Breast epithelium (tissue), 4 donors: ENCODE measurements at places on chromosomes 7 and 10. TPM values are rescaled to one million over a fixed set of nuclear protein-coding genes. Genes with fewer than 3 reads are reported as not detected.

Gene ST8SIA6
- 1.3 TPM for total RNA-seq

DNA sequence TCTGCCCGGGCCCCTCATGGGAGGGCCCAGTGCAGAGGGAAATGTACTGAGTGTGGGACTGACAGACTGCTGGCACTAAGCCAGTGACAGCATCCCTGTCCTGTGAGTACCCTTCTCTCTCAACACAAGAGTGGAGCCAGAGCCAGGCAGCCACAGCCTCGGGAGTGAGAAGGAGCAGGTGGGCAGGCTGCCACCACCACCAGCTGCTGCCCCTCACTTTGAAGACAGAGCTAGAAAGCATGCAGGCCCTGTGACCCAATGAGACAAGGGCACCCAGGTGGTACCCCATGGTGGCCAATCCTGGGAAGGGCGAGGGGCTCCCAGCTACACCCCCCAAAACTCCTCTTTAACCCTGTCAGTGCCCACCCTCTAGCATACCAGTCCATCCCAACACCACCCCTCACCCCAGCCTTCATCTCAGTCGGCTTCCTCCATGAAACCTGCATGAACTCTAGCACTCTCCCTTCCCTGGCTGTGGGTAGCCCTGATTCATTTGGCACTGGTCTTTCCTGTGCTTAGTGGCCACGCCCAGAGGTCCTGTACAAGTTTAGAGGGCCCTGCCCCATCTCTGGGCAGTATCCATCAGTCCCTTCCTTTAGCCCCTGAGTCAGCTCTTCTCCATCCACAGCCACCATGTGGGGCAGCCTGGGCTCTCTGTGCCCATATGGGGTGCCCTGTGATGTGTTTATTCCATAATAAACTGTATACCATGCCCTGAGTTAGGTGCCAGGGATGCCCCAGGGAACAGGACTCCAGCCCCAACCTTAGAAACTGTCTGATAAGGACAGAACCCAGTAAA, 207.0 kb upstream of the ZMIZ1 start:
- no peak for DNase-seq

- DNase-seq, result no peak
Observed at GRCh38 chr10:21021843-21022594, 124.9 kb upstream of the NEBL start.

Gene CPXM2
- 7.2 TPM for total RNA-seq

DNA sequence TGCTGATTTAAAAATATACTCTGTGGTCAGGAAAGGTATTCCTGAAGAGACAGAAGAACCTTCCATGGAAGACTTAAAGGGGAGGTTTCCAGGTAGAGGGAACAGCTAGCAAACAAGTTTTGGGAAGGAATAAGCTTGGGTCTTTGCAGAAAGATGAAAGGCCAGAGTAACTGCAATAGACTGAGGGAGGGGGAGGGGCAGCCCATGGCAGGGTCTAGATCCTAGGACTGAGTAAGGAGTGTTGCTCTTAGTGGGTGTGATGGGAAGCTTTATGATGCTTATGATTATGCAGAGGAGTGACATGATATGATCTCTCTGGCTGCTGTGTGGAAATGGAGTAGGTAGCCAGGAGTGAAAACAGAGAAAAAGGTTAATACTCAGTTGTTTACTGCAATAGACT, 90.0 kb upstream of the FEZF1 start:
- DNase-seq, result no peak

- no peak for DNase-seq
Observed at GRCh38 chr7:86411814-86412213, 231.9 kb upstream of the GRM3 start.

DNA sequence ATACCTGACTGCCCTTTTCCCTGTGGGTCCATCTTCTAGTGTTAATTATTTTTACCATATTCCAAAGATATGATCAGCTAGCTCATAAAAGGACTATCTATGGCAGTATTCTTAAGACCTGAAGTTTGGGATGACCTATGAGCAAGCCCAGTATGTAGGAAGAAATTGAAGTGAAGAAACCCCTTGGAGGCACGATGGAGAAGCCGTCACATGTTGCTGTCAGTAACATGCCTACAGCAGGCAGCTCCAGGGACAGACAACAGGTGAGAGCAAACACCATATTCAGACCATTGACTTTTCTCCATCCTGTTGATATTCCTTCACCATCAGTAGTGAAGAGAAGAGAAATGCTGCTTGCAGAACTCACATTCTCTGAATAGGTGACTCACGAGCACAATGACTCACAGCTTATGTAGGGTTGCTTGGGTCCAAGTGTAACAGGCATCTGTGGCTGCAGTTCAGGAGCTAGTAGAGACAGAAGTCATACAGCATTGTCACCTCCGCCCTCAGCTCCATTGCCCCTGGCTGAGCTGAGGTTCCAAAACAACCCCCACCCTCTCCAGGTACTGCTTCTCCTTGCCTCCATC, 8.4 kb upstream of the LYZL2 start:
- DNase-seq, result no peak

Gene EVX1
- not detected for total RNA-seq

Gene AGR2
- total RNA-seq, result 156 TPM

Gene DGKI
- total RNA-seq, result 2.9 TPM

- no peak for DNase-seq
Observed at GRCh38 chr10:105023211-105024111, 382.4 kb downstream of the SORCS3 start.

DNA sequence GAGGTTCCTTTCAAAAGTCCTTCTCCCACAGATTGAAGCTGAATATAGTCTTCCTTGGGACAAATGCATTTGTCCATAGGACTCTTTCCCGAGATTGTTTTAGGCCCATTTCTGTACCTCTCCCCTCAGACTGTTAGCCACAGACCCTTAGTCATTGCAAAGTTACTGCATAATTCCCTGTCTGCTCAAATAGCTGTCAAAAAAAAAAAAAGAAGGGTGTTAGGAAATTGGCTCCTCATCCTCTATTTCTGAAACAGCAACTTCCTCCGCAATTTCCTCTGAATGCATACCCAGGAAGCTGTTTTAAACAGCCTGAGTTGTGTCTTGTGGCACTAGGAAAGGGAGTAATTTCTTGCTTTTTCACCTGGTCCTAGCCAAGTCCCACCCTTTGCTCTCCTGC, 5.4 kb downstream of the LRRC4 start:
- no peak for DNase-seq

GRCh38 chr10:14660831-14661230, 113.9 kb downstream of the FAM107B start:
- no peak for DNase-seq

DNA sequence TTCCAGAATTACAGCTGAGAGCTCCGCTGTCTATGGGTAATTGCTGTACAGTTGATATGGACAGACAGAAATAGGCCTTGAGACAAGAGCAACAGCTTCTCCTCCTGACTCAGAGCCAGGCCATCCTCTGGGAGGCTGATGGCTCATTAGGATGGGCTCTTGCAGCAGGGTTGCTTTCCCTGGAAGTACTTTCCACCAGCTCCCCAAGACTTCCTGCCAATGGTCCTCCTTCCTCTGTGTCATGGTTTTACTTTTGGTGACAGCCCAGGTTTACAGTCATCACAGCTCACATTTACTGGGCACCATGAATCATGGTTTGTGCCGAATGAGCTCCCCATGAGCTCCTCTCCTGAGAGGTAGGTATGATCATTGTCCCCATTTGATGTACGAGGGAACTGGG, 131.8 kb downstream of the HECW1 start:
- DNase-seq, result no peak

DNA sequence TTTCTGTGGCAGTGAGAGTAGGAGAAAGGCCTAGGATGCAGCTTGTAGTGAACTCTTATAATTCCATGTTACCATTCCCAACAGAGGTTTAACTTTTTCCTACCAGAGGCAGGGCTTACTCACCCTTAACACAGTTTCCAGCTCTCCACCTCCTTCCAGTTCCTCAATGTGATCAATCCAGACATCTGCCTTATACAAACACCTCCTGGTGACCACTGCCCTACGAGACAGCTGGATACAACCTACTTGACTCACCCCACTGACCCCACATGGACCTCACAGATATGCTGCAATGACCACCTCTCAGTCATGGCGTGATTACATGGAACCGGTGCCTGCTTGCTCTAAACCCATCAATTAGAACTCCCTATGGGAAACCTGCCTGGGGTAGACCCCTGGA, 326.5 kb downstream of the TNS3 start:
- DNase-seq, result no peak

Gene FRMD4A
- 27.5 TPM for total RNA-seq

Gene PLXDC2
- 125 TPM for total RNA-seq

GRCh38 chr7:50315739-50316671, 11.5 kb downstream of the IKZF1 start:
- DNase-seq, result no peak

DNA sequence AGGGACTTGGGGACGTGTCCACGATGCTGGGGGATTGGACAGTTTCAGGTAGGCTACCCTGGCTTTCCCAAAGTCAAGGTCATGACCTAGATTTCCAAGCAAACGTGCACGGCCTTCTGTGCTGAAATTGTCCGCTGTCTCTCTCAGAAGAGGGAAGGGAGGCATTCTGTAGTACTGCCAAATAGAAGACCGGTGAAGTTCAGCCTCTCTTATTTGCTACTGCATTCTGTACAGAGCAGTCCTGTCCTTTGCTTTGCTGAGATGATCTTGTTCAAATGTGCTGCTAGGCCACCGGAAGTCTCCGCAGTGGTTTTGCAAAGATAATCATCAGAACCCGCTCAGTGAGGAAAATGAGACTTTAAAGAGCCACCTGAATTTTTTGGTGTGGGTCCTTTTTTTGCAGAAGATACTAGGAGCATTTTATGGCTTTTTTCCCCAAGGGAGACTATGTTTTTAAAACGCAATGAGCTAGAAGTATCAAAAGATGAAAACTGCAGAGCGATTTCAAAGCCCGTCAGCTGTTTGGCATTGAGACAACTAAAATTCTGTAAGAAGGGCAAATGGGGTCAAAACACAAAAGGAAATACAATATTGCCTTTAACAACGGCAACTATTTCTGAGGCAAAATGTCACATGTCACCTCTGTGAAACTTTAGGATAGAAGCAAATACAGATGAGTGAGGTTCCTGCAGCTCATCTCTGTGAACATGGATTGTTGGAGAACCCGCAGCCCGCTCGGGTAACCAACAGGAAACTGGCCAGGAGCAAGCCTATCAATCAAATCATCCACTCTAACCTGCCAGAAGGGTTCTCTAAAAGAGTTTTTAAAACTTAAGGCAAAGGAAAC, 1.3 kb upstream of the NMT2 start:
- no peak for DNase-seq

Gene HOXA6
- total RNA-seq, result 7.9 TPM

DNA sequence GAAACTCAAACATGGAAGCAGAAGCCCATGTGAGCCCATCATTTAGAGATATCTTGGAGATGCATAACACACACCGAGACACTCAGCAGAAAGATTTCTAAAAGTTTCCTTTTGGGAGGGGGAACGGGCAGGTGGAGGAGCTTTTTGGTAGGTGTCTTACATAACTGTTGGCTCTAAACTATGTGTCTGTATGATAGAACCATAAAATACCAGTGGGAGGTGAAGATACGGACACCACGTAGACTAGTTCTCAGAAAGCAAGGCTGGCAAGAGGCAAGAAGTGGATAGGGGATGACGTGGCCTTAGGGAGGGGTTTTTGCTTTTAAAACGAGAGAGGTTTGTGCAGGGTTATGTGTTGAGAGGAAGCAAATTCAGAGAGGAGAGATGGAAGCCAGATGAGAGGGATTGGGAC, 36.5 kb downstream of the IL15RA start:
- DNase-seq, result no peak

DNA sequence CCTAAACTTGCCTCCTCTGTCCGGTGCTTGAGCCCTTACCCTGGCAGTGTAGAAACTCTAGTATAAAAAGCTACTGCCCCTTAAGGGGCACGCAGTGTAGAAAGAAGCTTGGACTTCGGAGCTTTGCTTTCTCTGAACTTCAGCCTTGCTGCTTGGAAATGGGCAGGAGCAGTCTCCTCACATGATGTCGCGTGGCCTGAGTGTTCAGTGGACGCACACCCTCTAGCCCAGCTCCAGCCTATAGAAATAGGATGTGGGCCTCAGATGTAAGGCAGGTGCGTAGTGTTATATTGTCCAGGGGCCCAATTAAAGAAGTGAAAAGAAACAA, 98.2 kb upstream of the PCBD1 start:
- no peak for DNase-seq

- DNase-seq, result no peak
Observed at GRCh38 chr7:77797734-77798393, 370 bp downstream of the TMEM60 start.

Gene TUBB8
- total RNA-seq, result 0.59 TPM

- DNase-seq, result no peak
Observed at GRCh38 chr7:64890761-64891362, 12.2 kb upstream of the ZNF273 start.

DNA sequence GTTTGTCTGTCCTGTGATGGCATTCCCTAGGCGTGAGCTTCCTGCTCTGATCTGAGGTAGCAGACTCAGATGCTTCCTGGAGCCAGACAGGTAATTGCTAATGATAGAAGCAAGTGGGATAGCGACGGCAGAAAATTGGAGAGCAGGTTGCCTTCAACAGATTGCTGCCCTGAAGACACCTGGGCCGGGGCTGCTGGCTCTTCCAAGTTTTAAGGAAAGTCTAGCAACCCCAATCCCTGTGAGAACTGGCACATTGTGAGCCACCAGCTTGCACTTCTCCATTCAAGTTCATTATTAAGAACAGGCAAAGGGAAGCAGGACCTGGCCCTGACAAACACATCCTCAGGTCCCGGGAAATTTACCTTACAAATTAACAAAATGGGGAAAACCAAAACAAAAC, 50.8 kb downstream of the ITPRID1 start:
- DNase-seq, result no peak

Gene ADIRF
- 1,074 TPM for total RNA-seq

GRCh38 chr7:3710122-3710521, 409.1 kb downstream of the SDK1 start:
- no peak for DNase-seq

DNA sequence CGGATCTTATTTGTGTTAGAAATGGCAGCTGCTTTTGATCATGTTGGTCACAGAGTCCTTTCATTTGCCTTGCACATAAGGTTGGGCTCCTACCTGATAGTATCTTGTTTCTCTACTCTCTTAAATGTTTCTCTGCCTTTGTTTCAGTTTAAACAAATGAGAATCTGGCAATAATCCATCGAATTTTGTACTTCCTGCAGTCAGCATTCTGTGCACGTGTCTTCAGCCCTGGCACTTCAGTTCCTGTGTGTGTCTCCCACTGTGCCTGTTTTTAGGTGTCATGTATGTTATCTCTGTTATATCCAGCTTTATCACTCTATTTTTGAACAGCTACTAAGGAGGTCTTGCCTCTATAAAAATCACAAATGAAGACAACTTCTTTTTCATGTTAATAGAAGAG, 28.4 kb upstream of the PTER start:
- no peak for DNase-seq

Gene AS3MT
- total RNA-seq, result 3.7 TPM

DNA sequence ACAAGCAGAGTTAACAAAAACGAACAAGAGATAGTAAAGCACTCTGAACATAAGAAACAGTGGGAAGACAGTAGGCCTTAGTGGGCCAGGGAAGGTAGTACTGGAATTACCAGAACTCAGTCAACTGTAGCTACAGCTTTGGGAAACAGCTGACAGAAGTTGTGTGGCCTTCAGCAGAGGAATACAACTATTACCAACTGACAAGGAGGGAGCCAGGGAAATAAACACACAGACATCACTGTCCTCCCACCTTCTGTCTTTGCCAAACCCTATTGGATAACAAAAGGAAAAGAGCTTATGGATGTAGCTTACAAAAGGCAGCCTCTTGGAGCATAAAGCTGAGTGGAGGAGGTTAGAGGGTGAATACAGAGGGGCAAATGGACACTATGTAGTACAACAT, 15.4 kb downstream of the MICU1 start:
- no peak for DNase-seq

Gene CALHM1
- not detected for total RNA-seq
